Stimulated activated CD8-positive, alpha-beta memory T cell treated with anti-CD3 and anti-CD28 coated beads, Interleukin-4, amount 100 ng/mL, for 4 hours (primary cell): ENCODE measurements at places on chromosomes 2 and 18.

DNA sequence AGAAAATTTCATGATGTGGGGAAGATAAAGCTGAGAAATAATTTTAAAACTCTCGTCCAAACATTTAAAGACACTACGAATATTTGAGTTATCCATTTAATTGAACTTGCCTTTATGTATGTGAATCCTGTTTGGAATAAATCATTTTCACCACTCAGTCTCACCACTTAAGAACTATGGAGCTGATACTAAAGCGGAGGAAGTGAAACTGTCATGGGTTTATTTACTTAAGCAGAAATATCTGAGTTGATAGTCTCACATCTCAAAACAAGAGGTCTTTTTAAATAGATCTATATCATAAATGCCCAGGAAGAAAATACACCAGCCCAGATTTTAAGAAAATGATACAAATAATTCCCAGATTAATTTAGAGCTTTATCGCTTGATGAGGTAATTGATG, 532.4 kb downstream of the ZNF804A start:
- DNase-seq: no peak

DNA sequence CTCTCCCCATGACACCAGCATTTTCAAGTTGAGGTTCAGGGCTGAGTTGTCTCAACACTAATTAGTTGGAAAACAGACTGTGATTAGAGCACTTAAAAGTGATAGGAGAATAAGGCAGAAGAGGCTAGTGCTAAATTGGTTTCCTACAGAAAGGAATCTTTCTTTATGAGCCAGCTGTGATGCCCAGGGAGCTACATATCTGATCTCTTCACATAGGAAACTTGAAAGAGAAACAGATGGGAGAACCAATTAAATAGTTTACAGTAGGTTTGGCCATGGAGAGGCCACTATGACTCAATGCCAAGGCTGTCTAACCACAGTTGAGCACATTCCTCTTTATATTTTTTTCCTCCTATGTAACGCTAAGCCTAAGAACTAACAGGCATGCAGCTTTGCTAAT, 418.3 kb upstream of the CYRIA start:
- no peak for DNase-seq

DNA sequence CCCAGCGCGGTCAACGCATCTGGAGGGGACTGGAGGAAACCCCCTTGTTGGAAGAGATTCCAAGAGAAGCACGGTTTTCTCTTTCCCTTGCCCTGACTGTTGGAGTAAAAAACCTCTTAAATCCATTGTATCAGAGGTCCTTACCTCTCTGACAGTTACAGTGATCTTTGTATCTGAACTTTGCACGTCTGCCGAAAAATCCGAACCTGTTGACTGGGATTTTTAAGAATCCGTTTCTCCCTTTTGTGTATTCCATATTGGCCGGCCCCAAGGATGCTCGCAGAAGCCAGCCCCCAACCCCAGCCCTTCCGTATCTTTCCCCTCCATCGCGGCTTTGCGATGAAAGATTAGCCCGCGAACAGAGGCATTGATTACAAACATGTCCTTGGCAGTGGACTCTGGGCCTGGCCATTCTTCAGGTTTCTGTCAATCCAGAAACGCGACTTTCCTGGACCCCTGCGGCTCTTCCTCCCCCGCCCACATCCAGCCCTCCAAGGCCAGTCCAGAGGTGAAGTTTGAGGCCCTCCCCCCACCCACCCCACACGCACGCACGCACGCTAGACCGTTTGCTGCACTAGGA, 4.6 kb upstream of the DLX1 start:
- DNase-seq: no peak

- DNase-seq: no peak
These were observed 4.9 kb downstream of the PDCD1 start for GRCh38 chr2:241853651-241854341.

- no peak for DNase-seq
These were observed 233.9 kb downstream of the ATAD2B start for GRCh38 chr2:23692851-23693605.

GRCh38 chr2:215900203-215900611, 113.1 kb downstream of the MREG start:
- no peak for DNase-seq

- no peak for DNase-seq
These were observed 70.2 kb upstream of the SH3BP4 start for GRCh38 chr2:234881413-234882241.

DNA sequence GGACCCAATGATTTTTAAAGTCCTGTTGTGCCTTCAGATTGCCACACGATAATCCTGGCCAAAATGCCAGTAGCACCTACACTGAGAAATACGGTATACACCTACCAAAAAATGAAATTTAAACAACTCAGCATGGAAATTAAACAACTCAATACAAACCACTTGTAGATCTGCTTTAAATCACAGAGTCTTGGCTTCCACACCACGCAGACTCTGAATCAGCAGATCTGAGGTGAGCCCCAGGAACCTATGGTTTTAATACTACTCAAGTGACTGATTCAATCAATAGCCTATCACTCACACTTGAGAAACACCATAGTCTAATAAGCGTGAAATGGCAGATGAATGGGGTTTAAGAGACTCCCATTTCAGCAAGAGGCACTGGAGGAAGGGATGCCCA, 46.9 kb downstream of the MAP4K3 start:
- DNase-seq: no peak
